ENCODE measurements at places on chromosomes 3 and 15.

GRCh38 chr15:26295336-26296085, 432.4 kb upstream of the ATP10A start:
- no peak for DNase-seq

GRCh38 chr15:79475306-79475705, 43.2 kb downstream of the MINAR1 start:
- DNase-seq: no peak

DNA sequence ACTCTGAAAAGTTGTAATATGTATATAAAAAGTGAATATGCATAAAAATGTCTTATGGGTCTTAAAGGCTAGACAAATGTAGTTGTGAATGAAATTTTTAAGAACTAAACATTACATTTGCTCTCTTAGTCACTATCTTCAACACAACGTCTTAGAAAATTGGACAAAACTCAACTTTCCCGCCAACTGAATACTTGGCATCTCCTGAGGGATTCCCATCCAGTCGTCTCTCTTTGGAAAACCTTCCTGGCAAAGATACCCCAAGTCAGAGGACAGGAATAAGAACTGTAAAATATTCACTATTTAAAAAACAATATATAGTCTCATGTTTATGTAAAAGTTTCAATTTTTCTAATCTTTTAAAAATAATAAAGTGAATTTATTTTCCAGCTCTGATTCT, 354.8 kb downstream of the GRM7 start:
- DNase-seq: no peak

- no peak for DNase-seq
Observed at GRCh38 chr3:57709559-57709958, 16.7 kb upstream of the DENND6A start.

DNA sequence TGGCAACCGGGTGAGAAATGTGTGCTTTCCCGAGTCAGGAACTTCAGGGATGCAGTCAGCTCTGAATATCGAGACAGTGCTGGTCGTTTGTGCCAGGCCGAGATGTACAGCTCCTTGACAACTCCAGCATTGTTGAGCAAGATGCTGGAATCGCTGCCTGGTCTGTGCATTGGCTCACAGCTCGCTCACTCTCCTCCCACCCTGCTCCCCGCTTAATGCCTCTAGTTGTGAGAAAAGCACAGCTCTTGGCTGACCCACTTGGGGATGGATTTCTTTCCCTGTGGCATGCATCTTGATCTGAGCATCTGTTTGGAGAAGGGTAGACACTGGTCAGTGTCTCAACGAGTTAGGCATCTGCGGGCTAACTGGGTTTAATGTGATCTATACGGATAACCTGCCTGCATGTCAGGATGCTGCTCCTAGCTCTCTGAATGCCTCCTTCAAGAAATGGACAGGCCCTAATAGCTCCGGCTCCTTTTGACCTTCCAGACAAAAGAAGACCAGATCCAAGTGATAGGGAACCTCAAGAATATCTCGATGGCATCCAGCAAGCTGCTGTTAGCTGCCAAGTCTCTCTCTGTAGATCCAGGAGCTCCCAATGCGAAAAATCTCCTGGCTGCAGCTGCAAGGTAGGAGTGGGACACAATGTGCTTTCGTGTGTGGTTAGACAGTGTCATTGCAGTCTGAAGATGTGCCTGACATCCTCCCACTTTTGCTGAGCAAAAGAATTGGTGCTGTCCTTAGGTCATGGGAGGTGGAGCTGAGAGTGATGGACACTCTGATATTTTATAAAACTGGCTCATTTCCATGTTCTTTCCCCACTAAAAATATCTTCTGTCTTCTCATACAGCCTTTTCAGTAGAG, 302.2 kb upstream of the TPM1 start:
- no peak for DNase-seq

GRCh38 chr3:136305879-136306278, 55.7 kb downstream of the PCCB start:
- DNase-seq: no peak

- DNase-seq: no peak
Observed at GRCh38 chr3:59367150-59367549, 317.3 kb upstream of the CFAP20DC start.

- no peak for DNase-seq
Observed at GRCh38 chr3:58946875-58947274, 103.0 kb downstream of the CFAP20DC start.

DNA sequence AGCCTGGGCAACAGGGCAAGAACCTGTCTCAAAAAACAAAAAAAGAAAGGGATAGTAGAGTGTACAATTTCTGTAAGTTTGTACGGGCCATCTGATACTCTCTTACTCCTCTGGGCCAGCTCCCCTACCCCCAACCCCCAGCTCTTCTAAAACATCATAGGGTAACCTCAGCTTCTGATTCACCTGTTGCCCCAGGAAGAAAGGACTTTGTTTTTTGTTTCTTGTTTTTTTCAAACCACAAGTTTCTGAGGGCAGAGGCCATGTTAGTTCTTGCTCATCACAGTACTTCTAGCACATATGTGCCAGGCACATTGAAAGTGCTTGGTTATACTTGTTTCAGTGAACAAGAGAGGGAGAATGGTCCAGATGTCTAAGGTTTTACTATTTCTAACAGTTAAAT, 20.2 kb downstream of the ATOSA start:
- no peak for DNase-seq

DNA sequence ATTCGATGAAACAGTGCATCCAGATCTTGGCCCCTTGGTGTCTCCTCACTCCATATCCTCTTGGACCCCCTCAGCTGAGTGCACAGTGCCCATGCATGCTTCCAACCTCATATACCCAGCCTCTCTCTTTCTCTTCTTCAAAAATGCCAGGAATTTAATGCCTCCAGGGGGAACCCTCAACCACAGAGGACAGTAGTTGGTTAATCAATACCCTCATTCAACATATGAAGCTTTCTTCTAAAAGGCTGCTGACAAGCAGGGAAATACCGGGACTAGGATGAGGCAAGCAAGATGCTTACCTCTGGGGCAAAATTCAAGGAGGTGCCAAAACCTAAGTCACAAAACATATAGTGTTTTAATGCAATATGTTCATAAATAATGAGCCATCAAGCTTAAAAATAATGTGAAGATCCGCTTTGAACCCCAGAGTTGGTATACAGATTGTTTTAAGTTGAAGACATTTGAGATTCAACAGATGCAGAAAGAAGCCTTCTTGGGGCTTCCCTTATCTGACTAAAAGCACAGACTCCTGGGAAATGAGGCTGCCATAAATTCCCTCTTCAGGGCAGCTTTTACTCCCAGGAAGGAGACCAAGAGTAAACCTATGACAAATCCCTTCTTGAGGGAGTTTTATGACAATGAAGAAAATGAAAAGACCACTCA, 48.2 kb upstream of the FHIT start:
- no peak for DNase-seq

GRCh38 chr15:60890375-60891230, 338.5 kb downstream of the RORA start:
- no peak for DNase-seq

DNA sequence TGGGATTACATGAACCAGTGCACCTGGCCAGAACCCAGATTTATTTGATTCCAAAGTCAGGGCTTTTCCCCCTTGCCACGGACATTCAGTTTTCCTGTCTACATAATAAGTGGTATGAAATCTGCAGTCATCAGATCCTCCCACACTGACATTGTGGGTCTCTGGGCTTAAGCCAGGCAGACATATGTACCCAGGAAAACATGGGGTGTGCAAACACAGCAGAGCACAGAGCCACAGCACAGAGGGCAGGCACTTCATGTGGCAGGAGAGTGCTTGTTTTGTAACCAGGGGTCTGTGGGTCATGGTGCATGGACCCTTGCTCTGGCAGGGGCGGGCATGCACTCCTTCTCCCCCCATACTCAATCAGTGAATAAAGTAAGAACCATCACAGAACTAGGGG, 6.1 kb upstream of the ABTB1 start:
- DNase-seq: no peak

- no peak for DNase-seq
Observed at GRCh38 chr3:56468184-56469106, at the start of gene ERC2. Gene ERC2 (minus strand): TSS chr3:56468467.

GRCh38 chr3:188008582-188009213, 145.3 kb upstream of the LPP start:
- no peak for DNase-seq

GRCh38 chr3:63954182-63954581, 42.0 kb upstream of the SCAANT1 start:
- no peak for DNase-seq

GRCh38 chr15:93614386-93615104, 525.5 kb upstream of the RGMA start:
- no peak for DNase-seq

DNA sequence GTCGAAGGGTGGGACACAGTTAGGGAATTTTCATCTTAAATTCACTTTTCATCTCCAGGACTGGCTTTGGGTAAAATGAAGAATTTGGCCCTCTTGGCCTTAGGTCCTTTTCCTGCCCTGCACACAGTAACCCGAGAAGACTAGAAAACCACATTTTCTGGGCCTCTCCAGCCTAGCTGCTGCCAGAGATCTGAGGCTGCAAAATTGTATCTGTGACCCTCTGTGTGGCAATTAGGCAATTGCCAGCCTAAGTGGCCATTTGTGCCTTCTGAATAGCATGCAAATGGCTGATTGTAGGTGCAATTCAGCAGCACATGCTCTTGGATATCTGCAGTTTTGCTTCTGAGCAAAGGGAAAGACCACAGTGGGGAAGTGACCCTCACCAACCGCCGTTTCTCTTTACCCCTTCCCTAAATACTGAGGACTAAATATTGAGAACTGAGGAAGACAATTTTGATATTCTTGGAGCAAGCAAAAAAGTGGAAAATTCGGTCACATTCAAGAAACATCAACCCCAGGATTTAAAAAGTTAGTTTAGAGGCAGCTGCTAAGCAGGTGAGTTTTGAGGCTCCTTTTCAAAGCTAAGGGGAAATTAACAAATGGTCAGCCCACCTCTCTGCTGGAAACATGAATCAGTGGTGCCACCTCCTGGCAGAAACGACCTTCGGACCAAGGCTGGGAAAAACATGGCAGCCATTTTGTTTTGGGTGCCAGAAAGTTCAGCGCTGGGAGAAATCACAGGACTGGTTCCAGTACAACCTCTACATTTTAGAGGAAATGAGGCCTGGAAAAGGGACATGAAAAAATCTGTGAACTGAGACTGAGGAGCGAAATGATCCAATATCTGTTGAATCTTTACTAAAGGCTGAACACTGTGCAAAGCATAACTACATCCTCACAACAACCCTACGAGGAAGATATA, 56.6 kb upstream of the PRTG start:
- DNase-seq: no peak

DNA sequence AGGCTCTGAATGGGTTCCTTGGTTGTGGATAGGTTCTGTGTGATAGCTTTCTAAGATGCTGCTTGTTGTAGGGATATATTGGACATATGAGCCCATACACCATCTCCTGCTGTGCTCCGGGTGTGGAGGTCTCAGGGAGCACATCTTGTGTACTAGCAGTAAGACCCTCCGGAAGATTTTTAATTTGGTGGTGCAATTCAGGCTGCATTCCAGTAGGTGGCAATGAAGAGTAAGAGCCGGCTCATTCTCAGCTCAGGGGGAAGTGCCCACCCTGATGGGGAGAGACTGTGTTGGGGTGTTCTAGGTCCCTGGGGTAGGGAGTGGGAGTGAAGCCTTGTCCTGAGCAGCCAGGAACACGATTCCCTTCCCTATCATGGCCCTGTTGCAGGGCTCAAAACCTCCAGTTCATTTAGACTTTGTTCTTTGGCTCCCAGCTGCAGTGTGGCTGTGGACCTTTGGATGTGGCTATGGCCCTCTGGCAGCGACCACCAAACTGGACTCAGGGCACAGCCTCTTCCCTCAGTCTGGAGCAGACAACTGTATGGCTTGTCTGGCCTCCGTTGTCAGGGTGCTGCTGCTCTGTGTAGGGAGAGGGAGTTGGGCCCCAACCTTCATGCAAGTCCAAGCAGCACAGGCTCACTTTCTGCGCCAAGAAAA, 104.7 kb downstream of the UNC13C start:
- no peak for DNase-seq

DNA sequence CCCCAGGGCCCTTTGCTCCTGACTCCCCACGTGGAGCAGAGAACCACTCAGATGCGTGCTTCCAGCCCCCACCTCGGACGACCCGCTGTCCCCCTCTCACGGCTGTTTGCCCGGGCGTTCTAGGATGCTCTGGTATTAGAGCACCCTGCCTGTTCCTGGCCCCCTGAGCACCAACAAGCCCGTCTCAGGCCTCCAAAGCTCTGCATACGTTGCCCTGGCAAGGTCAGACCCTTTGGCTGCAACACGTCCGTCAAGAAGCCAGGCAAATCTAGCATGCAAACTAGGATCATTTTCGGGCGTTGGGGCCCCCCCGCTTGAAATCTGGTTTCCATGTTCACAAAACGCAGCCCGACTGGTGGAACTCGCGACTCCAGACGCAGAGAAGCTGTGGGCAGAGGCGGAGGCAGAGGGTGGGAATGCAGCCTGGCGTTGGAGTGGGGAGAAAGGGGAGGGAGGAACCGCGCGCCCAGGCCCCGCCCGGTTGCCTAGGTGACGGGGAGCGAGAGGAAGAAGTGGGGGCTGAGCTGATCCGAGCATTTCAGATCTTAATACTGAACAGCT, 86.2 kb upstream of the PIAS1 start:
- no peak for DNase-seq

DNA sequence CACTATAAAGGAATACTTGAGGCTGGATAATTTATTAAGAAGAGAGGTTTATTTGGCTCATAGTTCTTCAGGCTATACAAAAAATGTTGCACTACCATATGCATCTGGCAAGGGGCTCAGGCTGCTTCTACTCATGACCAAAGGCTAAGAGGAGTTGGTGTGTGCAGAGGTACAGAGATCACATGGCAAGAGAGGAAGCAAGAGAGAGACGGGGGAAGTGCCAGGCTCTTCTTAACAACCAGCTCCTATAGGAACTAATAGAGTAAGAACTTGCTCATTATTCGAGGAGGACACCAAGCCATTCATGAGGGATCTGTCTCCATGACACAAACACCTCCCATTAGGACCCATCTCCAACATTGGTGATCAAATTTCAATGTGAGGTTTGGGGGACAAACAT, 6.0 kb upstream of the FNDC3B start:
- no peak for DNase-seq

DNA sequence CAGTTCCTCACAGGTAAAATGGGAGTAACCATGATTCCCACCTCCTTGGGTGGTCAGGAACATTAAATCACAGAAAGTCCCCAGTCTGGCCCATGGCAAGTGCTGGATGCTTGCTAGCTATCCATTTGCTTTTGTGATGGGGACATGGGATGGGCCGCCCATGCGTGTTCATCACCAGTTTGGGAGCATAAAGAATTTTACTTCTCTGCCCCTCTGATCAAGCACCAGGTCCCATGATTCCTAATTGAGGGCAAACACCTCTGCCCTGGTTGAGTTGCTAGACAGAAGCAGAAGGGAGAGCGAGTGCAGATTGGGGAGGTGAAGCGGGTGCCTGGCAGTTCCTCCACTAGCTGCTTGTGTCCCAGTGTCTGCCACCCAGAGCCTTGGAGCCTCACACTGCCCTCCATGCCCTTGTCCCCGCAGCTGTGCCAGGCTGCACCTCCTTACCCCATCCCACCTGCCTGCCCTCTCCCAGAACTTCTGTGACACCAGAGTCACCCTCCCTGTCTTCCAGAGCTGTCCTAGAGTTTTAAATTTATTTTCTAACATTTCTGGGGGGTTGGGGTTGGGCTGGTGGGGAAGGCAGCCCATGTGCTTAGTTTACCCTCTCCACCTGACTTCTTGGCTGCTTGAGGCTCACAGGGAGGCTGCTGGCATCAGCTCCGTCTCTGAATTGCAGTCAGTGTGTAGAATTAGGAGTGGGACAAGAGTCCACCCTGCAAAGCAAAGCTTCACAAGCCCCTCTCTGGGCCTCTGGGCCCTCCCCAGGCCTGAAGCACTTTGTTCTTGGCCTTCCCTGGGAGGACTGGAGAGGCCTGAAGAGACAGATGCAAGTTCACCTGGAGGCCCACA, 18.4 kb downstream of the CFAP100 start:
- no peak for DNase-seq

- no peak for DNase-seq
Observed at GRCh38 chr3:52783211-52783555, 5.8 kb downstream of the ITIH1 start.

All from stimulated activated CD4-positive, alpha-beta T cell treated with anti-CD3 and anti-CD28 coated beads, TNF-alpha, amount 100 ng/mL, for 4 hours (primary cell).